ENCODE measurements at places on chromosomes 5 and 9.

DNA sequence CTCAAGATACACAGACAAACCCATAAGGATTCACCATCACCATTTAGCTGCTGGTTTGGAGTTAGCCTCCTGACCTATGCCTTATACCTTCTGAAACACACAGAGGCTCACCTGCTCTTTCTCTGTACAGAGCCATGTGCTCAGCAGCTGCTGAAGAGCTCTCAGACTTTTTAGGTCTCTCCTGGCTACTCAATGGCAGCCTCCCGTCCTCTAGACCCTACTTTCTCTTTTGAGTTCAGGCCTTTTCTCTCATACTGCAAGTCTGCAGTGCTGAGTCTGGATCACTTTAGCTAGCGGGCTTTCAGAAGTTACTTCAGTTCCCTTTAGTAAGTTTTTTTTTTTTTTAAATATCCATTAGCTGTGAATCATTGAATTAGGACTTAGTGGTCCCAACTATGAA is 25.7 kb downstream of the LVRN start:
- no peak for DNase-seq

DNA sequence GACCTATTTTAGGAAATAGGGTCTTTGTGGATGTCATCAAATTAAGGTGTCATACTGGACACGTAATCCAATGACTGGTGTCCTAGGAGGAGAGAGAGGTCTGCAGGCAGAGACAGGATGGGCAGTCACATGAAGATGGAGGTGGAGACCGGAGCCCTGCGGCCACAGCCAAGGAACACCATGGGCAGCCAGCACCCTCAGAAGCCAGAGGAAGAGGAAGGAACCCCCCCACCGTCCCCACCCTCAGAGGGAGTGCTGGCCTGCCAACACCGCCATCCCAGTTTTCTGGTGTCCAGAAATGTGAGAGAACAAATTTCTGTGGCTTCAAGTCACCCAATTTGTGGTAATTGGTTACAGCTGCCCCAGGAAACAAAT is 88.3 kb downstream of the NSUN2 start:
- DNase-seq = no peak

DNA sequence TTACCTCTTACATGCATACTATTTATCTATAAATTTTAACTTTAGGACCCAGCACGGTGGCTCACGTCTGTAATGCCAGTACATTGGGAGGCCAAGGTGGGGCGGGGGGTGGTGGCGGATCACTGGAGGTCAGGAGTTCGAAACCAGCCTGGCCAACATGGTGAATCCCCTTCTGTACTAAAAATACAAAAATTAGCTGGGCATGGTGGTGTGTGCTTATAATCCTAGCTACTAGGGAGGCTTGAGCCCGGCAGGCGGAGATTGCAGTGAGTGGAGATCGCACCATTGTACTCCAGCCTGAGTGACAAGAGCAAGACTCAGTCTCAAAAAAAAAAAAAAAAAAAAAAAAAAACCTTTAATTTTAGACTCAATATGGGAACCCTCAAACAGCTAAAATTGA is 1582.6 kb upstream of the NUDT12 start:
- no peak for DNase-seq

GRCh38 chr5:156615901-156616300 is 234.2 kb upstream of the PPP1R2B start:
- no peak for DNase-seq

DNA sequence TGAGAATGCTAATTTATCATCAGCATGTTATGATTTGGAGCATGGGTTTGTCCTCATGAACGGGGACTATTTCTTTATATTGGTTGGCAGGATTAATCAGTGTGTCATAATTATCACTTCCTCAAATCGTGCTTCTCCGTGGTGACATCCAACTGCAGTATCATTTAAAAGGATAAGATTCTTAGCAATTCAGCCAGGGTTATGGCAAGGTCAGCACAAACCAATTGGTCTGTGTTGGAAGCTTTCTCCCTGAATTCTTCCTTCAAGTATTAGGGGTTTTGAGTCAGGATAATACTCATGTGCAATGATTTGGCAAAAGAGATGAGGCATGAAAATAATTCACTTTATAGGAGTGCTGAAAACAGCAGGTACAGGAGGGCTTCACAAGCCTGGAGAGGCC is 5.5 kb upstream of the CAMLG start:
- DNase-seq = no peak

- no peak for DNase-seq
Measured at GRCh38 chr5:150945947-150946346, 41.2 kb upstream of the ZNF300 start.

- DNase-seq = no peak
Measured at GRCh38 chr5:7376871-7377270, 19.1 kb upstream of the ADCY2 start.

DNA sequence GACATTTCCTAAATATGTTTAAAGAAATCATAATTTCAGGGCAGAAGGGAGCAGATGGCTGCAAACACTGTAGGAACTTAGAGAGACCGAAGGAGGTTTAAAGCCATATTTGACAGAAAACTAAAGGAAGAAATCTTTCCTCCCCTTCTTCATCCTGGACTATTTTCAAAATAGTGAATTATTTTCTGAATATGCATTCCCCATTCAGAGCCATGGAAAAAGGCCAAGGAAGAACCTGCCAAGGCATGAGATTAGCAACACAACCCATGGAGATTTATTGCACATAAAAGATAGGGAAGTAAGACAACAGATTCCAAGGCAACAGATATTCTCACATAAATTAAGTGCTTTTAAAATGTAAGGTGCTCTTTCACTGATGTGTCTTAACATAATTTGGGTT is 233.3 kb upstream of the ADAMTS16 start:
- DNase-seq = no peak

DNA sequence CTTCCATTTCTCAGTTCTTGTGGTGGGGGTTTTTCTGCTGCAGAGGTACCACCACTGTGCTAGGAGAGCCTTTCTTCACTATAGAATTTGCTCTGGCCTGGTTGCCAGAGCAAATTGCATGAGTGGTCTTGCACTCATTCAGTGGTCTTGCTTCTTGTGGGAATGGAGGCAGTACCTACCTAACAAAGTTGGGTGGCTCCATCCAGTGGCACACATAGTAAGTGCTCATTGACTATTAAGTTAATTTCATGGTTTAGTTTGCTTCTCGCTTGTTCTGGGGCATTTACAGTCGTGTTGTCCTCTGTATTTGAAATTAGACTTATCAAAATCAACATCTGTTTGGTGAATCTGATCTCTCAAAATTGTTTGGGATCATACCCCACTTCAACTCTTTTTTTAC is 23.0 kb downstream of the SLC28A3 start:
- DNase-seq = no peak

DNA sequence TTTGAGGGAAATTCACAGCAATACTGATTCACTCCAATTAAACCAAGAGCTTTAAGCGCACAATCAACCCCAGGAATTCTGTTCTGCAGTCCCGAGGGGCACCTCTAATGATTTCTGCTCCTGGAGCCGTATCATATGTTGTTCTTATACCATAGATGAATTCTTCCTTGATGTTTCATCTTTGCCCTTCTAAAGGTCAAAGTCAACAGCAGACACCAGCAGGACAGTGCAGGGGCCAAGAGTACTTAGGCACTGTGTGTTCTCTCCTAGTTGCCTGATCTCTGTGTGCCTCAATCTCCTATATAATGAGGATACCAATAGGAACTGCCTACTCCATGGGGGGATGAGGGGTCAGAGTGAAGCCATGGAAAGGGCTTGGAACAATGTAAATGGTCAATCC is 16.5 kb downstream of the EPB41L4B start:
- DNase-seq = no peak

- no peak for DNase-seq
Measured at GRCh38 chr5:81838307-81838906, 87.5 kb upstream of the SSBP2 start.

DNA sequence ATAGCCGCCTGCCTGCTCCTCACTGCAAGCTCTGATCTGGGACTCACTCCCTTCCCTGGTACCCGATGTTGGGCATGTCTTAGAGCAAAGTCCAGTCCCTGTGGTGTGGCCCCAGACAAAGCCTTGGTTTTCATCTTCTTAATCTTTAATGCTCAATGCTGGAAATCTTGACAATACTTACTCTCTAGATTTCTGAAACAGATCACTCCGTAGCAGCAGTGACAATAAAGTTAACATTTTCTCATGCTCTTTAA is 260.2 kb upstream of the IRX2 start:
- DNase-seq = no peak

DNA sequence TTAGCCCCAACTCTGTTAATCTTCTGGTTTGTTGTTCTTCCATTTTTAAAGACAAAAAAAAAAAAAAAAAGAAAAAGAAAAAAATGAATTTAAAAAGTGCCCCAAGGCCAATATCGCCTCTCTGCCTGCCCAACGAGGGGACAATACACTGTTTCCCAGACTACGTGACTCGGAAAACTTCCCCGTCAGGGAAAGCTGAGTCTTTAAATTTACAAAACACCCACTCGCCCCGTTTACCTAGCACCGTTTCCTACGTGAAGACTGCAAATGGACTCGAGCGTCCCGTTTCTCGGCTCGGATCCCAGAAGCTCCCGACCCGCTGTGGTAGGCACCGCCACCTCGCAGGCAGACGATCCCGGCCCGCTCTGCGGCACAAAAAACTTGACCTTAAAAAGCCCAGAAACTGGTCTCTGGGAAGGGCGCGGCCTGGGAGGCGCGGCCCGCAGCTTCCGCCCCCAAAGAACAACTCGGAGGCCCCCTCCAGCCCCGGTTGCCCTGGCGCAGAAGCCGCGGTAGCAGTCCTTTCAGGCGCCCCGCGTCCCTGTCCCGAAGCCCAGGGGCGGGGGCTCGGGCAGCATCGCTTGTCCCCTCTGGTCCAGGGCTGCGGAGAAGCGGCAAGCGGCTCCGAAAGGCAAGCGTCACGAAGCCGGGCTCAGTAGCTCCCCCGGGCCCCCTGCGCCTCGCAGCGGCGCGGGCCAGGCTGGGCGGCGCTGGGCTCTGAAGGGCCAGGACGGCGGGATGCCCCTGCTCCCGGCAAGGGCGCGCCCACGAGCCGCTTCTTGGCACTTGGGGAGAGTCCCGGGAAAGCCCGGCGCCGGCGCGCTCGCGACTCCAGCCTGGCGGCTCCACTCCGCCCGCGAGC is at the start of gene GCNT4:
Gene GCNT4, minus strand, starts transcription at position 367 of the 862 bp plus-strand sequence. CDS start 22,521 bp downstream, outside the sequence.
- DNase-seq = no peak

DNA sequence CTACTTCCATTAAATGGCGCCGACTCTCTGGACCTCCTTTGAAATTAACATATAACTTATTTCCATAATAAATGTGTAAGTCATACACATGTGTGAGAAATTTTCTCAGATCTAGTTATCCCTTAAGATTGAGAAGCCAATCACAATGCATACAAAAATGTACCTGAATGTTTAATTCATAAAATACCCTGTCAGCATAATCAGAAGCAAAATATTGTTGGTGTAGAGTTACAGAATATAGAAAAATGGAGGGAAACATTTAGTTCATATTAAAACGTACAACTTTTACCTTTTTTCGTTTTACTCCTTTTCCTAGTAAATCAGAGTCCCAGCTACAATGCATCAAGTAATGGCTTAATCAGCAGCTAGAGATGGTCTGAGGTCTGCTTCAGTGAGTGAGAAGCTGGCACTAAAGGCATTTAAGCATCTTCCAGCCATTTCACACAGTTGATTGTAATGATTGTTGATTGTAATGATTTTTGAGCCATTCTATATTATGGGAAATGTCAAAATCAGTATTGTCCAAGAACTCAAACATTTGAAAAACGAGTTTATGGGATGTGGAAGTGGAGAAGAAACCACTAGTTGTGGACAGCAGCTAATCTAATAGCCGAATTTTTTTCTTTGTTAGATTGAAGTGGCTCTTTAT is 81.8 kb downstream of the ANXA1 start:
- DNase-seq = no peak

DNA sequence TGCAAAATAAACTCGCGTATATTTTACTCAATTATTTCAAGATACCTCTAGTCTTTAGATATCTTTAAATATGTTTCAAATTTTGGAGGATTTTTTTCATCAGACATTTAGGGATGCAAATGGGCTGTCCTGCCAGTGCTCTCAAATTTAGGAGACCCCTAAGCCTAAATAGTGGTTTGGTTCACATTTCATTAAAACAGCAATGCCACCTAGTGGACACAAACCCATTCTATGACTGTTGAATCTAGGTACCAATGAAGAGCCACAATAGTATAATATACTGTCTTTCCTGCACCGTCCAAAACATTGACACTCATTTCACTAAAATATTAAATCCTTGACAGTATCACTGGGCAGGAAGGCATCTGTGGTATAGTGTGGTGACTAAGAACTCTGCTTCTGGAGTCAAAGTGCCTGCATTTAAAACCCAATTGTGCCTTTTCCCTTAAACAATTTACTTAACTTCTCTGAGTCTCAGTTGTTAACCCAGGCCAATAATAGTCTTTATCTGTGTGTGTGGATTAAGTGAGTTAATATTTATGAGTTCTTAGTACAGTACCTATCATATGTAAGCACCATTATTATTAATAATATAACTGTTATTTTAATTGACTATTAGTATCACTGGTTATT is 148.0 kb downstream of the RORB start:
- no peak for DNase-seq

- DNase-seq = no peak
Measured at GRCh38 chr9:115341426-115341825, 223.5 kb upstream of the TNC start.

DNA sequence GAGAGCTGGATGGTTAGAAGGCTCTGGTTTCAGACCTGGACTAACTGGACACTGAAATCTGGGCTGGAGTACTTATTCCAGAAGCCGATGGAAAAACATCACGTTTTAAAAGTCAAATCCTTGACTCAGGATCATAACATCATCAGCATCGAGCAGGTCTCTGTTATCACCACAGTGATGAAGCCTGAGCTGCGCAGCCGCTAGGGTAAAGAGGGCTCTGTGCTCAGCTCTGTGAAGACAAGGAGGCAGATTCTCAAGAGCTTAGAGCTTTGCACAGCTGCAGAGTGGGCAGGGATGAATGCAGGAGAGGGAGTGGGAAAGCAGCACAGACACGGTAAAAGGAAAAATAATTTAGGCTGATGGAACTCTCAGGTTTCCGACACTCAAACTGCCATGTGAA is 208.8 kb upstream of the TAS2R1 start:
- DNase-seq = no peak

DNA sequence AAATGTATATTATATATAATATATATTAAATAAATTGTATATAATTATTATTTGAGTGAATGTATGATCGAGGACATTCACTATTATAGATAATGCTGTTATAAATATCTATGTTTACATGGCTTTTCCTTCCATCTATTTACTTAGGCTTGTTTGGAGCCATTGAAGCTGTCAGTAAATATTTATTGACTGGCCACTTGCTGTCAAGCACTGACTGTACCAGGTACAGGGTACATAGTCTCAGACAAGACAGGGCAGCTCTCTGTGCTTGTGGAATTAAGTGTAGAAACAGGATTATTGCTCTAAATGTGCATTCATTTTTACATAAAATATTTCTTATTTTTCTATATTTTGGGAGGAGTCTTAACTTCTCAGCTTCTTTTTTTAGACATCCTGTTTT is 16.4 kb downstream of the FAXDC2 start:
- no peak for DNase-seq

DNA sequence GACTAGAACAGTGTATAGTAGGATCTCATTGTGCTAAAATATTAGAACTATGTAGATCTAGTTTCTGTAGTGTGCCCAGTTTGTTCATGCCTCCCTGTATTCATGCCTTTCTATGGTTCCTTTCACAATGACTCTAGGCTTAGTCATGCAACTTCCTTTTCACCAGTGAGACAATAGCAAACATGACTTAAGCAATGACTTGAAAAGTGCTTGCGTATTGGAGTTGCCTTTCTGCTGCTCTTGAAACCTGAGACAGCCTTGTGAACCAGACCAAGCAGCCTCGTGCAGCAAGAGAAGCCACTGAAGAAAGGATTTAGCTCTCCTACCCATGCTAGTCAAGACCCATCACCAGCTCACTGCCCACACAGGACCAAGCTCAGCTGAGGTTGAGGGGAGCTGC is 294.5 kb upstream of the TAS2R1 start:
- no peak for DNase-seq

All from stimulated activated CD4-positive, alpha-beta T cell treated with anti-CD3 and anti-CD28 coated beads, Interleukin-1b, Interleukin-23, amount 100 ng/mL, for 1 hour (primary cell).